ENCODE measurements at places on chromosomes 7 and 10. TPM values are rescaled to one million over a fixed set of nuclear protein-coding genes. Genes with fewer than 3 reads are reported as not detected.

Gene ABLIM1
- 31.5 TPM for total RNA-seq

Gene NUTM2B
- 1.0 TPM for total RNA-seq

DNA sequence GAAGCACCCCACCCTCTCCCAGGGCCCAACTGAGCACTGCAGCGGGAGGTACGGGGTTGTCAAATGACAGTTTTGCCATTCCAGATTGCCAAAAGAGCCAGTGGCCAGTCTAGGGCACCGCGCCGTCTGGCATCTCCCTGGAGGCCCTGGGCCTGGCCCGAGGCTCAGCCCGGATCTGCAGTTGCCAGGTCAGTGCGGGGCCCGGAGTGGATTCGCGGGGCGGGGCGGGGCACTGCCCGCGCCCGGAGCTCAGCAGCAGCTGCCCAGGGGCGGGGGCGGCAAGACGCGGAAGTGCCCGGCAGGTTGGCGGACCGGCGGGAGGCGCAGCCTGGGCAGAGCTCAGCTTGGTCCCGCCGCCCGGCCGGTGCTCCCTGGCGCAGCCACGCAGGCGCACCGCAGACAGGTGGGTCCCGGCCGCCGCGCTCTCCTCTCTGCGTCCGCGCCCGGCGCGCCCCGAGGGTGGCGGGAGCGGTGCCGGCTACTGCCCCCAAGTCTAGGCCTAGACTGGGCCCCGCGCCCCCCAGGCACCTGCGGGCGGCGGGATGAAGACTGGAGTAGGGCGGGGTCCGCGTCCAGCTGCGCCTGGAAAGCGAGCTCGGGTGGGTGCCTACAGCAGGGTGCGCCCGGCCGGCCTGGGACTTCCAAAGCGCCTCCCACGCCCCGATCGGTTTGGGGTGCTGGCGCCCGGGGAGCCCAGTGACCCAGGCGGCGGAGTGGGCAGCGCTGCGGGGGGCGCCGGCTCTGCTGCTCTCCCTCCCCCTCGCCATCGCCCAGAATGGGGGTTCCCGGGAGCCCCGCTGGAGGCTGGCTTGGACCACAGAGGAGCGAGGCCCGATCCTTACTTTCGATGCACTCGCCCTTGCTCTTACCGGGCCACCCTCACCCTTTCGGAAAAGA lies at the start of gene IRF5:
Gene IRF5, plus strand, starts transcription at position 281 of the 897 bp plus-strand sequence. CDS start 4,155 bp downstream, outside the sequence.
- DNase-seq: peak; percentile 93
- H3K36me3 ChIP-seq: no peaks in the 10 kb centered on the region
- H3K27me3 ChIP-seq: no peaks in the 10 kb centered on the region
- H3K27ac ChIP-seq: peak within 1 kb of the TSS; percentile 78
- H3K4me1 ChIP-seq: peaks cover 80% of the 10 kb centered on the region

GRCh38 chr7:138755331-138755747 lies 42.5 kb upstream of the TMEM213 start:
- no peaks in the 10 kb centered on the region for H3K27me3 ChIP-seq
- peaks cover 16% of the 10 kb centered on the region for H3K4me1 ChIP-seq
- no peaks in the 10 kb centered on the region for H3K36me3 ChIP-seq
- DNase-seq: no peak
- no peak overlapping the region for H3K27ac ChIP-seq

GRCh38 chr10:99393036-99393435 lies 37.4 kb downstream of the GOT1 start:
- no peaks in the 10 kb centered on the region for H3K4me1 ChIP-seq
- H3K36me3 ChIP-seq: peaks cover 25% of the 10 kb centered on the region
- no peaks in the 10 kb centered on the region for H3K27me3 ChIP-seq

DNA sequence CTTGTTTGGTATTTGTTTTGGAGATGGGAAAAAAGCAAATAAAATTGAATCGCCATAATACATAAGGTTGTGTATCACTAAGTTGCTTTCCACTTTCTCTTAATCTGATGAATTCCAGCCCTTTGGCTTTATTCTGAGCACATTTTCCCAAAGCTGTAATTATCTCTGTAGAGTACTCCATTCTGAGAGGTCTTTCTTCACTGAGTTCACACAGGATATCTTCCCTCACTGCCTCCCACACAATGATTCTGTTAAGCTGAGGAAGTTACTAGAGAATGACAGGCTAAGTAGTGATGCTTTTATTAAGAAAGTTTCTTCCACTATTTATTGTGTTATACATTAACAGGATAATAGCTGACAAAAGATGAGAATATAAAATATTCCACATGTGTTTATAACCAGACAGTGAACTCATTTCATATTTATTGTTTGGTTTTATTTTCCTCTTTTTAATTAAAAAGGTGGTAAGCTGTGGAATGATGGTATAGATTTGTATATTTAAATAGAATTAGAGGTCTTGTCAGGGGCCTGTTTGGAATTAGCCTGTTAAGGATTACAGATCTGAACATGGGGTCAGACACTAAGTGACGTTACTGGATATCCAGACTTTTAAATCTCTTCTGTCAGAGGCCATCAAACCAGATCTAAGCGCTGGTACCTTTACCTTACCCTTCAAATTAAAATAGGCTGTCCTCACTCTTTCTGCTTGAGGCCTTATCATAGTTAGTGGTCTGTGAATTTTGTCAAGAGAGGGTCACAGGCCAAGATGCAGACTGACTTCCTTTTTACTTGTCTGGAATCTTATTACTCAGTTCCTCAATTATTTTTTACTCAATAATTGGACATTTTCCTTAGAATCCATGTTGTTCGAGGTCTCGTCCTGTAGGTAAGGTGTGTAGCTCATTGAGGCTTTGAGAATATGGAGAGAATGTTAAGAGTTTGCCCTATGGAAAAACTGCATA lies 8.4 kb downstream of the PLXDC2 start:
- no peak overlapping the region for H3K4me3 ChIP-seq
- no peaks in the 10 kb centered on the region for H3K36me3 ChIP-seq
- peaks cover 18% of the 10 kb centered on the region for H3K4me1 ChIP-seq
- peak overlapping the region; percentile 62 for H3K27ac ChIP-seq
- no peak for DNase-seq

Data from spleen (tissue), 13 donors.